ENCODE measurements at places on chromosomes 16 and 17. TPM values are rescaled to one million over a fixed set of nuclear protein-coding genes. Genes with fewer than 3 reads are reported as not detected.

The HEATR9 gene
- not detected for total RNA-seq

The ARL5C gene
- not detected for total RNA-seq

The ALDOC gene
- total RNA-seq, result 53.4 TPM

The RNF222 gene
- under 0.01 TPM for total RNA-seq

The RTN4RL1 gene
- total RNA-seq, result 0.13 TPM

The SLC7A6OS gene
- total RNA-seq, result 17.4 TPM

The SEPTIN12 gene
- total RNA-seq, result not detected

The CFAP52 gene
- not detected for total RNA-seq

The TNFRSF13B gene
- not detected for total RNA-seq

The NPIPA5 gene
- total RNA-seq, result 0.38 TPM

The PDIA2 gene
- total RNA-seq, result not detected

The RRAD gene
- 130 TPM for total RNA-seq

The CSNK2A2 gene
- 35.5 TPM for total RNA-seq

The C17orf50 gene
- total RNA-seq, result not detected

The SLC16A13 gene
- 0.26 TPM for total RNA-seq

The CCL14 gene
- not detected for total RNA-seq

The GRB7 gene
- total RNA-seq, result 9.0 TPM

The PYDC1 gene
- total RNA-seq, result not detected

The HSD17B2 gene
- 63.7 TPM for total RNA-seq

The TBC1D3K gene
- not detected for total RNA-seq

The MYH11 gene
- total RNA-seq, result not detected

The KRT15 gene
- total RNA-seq, result 71.8 TPM

The SSTR5 gene
- total RNA-seq, result not detected

The INCA1 gene
- total RNA-seq, result 0.53 TPM

The LAT gene
- total RNA-seq, result 0.38 TPM

The EVPLL gene
- 10.3 TPM for total RNA-seq

The CACNG3 gene
- total RNA-seq, result not detected

The RNU2-1 gene
- not detected for total RNA-seq

The OR2C1 gene
- not detected for total RNA-seq
